ENCODE measurements at places on chromosomes 12 and 14.

- no peak for DNase-seq
Measured at GRCh38 chr14:75489480-75489837, 32.8 kb upstream of the BATF start.

DNA sequence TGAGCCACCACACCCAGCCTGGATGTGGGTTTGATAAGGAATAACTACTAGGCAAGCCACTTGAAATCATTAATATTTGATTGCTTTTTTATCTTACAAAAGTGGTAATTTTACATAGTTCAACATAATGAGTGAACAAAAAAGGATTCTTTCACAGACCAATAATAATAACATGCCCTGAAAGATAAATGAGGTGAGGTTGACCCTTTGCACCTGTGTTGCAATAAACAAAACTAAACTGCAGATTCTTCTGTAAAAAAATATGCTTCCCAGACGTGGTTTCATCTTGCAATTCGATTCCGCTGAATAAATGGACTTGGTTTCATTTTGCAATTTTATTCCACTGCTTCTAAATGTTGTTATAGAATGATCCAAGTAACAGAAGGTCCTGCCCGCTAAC is 1514.9 kb upstream of the TMEM132C start:
- no peak for DNase-seq

DNA sequence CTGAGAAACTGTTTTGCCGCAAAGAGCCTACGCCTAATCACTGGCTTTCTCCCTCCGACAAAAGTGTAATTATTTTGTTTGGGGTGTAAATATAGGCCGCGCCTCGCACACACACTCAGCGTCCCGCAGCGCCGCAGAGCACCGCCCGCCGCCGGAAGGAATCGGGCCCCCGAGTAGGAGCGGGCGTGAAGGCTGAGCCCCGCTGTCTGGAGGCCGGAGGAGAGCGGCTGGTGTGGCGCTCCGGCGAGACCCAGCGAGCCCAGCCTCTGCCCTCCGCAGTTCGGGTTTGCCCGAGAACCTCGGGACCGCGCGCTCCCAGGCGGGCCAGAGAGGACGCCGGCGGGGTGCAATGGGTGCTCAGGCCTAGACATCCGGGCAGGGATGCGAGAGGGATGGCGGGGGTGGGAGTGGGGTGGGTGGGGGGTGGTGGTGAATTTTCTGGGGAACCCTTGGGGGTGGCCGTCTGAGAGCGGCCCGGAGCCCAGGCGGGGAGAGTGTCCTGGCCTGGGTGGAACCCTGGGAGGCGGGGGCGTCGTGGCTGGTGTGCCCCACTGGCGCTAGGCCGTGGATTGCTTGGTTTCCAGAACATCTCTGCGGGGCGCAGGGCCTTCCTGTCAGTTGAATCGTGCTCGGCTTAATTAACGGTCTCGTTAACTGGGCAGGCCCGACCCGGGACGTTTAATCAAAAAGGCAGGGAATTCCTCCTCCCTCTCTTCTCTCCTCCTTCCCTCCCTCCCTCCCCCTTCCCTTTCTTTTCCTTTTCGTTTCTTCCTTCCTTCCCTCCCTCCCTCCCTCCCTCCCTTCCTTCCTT is 4.7 kb upstream of the LHX5 start:
- no peak for DNase-seq

GRCh38 chr14:102315121-102315520 is 4.4 kb upstream of the ZNF839 start:
- no peak for DNase-seq

DNA sequence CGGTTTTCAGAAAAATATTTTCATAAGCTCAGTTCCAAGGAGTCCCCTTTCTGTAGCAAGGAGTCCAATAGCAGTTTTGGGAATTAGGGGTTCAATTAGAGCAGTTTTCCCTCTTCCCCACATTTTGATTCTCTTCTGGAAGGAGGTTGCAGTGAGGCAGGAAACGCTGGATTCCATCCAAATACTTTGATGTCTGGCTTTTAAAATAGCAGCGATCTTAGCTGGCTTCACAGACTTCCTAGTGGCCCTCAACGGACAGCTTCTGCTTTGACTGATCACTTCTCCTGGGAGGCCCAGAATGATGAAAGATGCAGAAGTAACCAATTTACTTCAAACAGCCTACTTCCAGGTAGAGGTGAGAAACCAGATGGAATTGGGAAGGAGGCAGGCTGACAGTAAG is 63.1 kb downstream of the C12orf75 start:
- DNase-seq: no peak

GRCh38 chr12:132610051-132610759 is at the start of gene LRCOL1:
TSS of gene LRCOL1 (minus strand) at chr12:132610582. CDS start at chr12:132606251, 4,331 bp downstream.
- no peak for DNase-seq

DNA sequence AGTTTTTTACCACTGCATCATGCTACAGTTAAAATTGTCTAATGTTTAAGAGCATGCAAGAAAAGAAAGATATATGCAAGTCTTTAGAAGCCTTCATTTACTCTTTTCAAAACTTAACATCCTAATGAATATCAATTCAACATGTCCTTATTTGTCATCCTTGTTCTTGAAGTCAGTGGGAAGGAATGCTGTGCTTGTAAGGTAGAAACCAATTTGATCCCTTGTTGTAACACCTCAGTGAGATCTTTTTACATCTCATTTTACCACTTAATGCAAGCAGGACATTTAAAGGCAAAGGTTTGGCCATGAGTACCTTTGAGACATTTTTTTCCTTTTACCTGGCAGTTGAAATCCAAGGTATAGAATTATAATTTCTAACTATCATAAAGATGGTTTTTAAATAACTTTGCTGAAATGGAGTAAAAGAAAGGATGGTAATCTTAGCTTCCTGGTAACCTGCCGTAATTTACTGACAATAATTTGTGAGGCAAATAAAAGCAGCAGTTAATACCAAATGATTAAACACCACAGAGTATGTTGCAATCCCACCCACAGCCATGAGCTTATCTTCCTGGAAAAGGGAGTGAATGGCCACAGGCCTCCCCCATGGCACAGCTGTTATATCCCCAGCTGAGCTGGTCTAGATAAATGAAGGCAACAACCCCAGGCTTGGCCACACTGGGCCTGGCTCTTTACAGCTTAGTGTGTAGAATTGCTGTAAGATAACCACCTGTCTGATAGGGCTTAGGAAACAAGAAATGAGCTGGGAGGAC is 33.2 kb upstream of the STRN3 start:
- DNase-seq: peak; percentile 43

DNA sequence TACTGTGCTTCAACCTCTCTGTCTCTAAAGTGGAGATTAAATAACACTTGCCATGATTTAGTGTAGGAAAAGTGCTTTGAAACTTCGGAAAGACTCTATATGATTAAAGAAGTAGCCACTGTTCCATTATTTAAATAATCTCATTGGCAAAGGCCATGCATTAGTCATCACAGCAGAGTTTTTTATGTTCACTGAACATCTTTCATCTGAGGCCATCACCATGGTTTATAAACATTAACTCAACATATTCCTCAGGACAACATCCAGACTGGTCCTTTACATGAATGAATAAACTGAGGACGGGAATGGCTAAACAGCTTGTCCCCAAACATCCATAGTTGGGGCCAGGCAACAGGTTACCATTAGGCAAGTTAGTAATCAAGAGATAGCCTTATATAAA is 124.6 kb upstream of the FRMD6 start:
- no peak for DNase-seq

DNA sequence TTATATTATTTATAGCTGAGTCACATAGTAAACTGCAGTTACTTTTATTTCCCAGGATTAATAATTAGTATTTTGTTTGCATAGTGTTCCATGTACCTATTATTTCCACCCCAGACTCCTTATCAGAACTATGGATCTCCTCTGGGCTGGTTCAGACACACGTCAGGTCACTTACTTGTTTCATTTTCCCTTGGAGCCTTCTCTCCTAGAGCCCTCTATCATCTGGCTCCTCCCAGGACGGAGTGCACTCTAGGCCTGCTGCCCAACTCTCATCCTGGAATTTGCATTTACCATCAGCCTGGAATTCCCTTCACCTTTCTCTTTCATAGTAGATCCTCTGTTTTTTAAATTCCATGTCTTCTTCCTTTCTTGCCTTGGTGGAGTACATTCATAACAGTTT is 28.5 kb upstream of the GALNT16 start:
- no peak for DNase-seq

DNA sequence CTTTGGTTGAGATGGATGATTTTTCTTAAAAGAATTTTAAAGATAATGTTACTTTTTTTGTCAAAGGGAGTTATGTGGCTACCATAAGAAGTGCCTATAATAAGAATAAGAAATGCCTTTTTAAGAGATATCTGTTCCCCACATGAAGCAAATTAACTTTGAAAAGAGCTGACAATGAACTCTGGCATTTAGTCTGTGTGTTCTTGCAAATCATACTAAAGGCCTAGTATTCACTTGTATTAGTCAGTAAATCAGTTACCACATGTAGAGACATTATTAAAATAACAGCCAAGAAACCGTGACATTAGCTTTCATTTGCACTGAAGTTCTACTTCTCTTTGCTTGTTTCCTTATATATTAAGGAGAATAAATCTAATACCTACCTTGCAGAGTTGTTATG is 296.3 kb downstream of the CCDC91 start:
- DNase-seq: no peak

- no peak for DNase-seq
Measured at GRCh38 chr14:104563191-104563741, 16.3 kb upstream of the C14orf180 start.

- DNase-seq: no peak
Measured at GRCh38 chr14:29846339-29847055, 81.2 kb downstream of the PRKD1 start.
